Neural crest cell (in vitro differentiated cells): ENCODE measurements at places on chromosomes 13 and 19.

- DNase-seq = no peak
These were observed 1.3 kb downstream of the SNRPA start for GRCh38 chr19:40752257-40752781.

- no peak for DNase-seq
These were observed 100.3 kb upstream of the PCDH17 start for GRCh38 chr13:57531256-57531655.

- DNase-seq = peak; percentile 47
These were observed at the start of gene TINCR for GRCh38 chr19:5567360-5567969. TINCR (minus strand) TSS chr19:5567953.

DNA sequence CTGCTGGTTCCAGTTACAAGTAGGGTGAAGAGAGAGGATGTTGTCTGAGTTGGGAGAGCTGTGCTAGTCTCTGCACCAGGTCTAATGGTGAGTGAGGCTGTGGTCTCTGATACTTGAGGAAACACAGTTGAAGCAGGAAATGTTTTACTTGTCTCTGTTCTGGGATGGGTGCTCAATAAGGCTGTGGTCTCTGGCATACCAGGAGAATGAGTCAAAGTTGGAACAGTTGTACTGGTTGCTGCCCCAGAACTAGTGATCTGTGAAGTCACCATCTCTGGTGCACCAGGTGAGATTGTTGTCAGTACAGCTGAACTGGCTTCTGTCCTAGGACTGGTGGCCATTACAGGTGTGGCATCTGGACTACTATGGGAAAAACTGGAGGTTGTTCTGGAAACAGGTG, 74.7 kb downstream of the MUC16 start:
- DNase-seq = no peak

DNA sequence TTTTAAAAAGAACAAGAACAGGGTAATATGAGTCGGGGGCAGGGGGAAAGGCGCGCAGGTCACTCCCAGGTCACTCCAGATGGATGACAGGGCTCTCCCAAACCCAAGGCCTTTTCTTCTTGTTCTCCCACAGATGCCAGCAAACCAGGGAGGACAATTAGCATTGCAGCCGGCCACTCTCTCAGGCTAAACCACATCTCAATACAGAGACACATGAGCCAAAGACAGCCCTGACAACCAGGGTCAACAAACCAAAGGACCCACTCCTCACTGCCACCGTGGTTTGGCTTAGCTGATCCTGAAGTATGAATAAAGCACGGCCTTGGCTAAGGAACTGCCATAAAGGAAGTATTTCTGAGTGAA, 47.3 kb downstream of the LATS2 start:
- no peak for DNase-seq

GRCh38 chr13:88866195-88866594, 1195.0 kb downstream of the SLITRK5 start:
- DNase-seq = no peak

DNA sequence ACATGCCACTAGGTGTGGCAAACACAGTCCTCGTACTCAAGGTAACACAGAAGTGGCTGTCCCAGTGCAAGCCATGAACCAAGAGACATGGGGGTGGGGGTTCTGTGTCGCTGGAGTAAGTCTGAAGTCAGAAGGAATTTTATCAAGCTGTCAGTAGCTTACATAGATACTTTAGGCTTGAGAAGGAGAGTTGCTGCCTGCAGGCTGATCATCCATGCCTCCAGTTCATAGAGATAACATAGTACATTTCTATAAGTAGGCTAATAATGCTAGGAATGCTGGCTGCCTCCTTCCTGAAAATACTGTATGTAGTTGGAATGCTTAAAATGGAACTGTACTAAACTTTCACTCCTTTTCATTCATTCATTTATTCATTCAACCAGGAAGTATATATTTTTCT, 70.1 kb downstream of the CAB39L start:
- DNase-seq = no peak

DNA sequence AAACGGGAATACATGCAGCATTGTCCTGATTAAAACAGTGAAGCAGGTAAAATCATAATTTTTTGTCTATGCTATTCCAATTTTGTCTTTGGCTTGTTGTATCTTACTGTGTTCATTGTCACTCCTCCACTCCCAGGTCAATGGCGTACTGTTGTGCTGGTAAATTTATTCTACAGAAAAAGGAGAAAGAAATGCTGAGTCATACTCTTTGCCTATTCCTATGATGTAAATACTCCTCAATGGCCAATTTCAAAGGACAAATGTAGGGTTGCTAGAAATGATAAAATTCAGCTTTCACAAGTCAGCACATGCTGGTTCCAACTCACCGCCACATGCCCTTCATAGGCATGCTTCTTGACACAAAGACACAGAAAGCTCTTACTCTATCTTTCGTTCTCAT, 694.4 kb upstream of the PCDH20 start:
- DNase-seq = no peak

- peak; percentile 54 for DNase-seq
These were observed 7.3 kb upstream of the STRN4 start for GRCh38 chr19:46753420-46754155.
